CD4-positive, alpha-beta T cell treated with Interleukin-15 for 4 hours (primary cell): ENCODE measurements at places on chromosomes 12 and 14.

GRCh38 chr12:71415336-71416231 is 24.0 kb upstream of the LGR5 start:
- DNase-seq, result peak; percentile 54

GRCh38 chr12:31815096-31815495 is 86.3 kb upstream of the AMN1 start:
- DNase-seq, result no peak

DNA sequence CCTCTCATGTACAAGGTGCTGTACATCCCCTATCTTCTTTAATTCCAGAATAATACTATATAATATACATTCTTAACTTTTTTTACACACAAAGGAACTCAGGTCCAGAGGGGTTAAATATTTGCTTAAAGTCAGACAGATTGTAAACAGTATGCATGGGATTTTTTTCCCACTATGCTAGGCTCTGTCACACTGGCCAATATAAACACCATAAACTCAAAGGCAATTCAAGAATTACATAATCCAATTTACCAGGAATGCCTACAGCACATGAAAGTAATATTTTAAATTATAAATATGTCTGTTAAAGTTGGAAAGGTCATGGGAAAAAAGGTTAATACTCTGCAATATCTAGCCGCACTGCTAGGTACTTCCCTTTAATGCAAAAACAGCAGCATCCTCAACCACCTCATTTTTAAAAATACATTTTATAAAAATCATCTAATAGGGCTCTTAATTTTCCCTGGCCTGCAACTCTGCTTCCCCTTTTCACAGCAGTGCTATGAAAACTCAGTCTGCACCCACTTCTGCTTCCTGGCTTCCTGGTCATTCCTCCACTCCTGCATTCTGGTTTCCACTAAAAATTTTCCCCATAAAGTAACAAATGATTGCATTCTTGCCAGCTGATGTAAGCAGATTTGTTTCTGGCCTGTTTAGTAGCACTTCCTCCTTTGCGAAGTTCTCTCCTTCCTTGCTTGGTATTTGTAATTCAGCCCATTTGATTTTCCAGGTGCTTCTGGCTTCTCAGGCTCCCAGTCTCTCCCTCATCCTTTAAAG is 128.1 kb downstream of the ITPR2 start:
- DNase-seq, result no peak

- DNase-seq, result no peak
These were observed 196.0 kb downstream of the PIK3C2G start for GRCh38 chr12:18457362-18457761.
